ENCODE measurements at places on chromosomes 2 and 18.

DNA sequence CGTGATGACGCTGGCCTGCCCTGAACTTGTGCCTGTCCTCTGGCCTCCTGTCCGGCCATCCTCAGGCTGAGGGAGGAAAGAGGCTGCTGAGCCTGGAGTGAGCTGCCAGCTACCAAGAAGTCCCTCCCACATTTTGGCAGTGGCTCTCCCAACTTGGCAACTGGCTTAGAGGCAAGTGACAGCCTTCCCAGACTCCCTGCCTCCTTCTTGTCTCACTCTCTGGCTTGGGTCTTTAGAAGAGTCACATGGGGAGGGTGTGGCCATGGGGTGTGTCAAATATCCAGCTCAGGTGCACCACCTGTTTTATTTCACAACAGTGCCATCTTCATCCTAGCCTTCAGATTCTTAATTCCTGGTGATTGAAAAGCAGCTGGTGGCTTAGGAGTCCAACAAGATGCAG lies 222.9 kb downstream of the PRKCE start:
- no peak for DNase-seq

- DNase-seq, result no peak
Observed at GRCh38 chr18:62690236-62690815, 25.0 kb upstream of the PHLPP1 start.

DNA sequence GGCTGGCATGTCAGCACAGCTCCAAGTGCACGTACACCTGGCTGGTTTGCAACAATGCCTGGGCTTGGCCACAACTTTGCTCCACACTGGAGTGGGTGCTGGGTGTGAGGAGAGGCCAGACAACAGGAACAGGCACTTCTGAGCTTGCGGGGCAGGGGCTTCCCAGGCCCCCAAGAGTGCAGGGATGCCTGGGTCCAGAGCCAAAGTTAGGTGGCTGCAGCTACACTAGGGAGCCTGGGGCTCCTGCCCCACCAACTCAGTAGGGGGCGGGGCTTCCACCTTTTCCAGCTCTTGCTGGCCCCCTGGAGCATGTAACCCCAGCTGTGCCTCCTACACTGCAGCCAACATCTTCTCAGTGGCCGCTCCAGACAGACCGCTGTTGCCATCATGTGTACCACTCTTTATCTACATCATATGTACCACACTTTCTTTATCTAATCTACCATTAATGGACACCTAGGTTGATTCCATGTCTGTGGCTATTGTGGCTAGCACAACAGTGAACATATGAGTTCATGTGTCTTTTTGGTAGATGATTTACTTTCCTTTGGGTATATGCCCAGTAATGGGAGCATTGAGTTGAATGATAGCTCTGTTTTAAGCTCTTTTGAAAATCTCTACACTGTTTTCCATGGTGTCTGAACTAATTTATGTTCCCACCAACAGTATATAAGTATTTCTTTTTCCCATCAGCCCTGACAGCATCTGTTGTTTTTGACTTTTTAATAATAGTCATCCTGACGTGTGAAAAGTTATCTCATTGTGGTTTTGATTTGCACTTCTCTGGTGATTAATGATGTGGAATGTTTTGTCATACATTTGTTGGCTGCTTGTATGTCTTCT lies 87.9 kb downstream of the ZNF804A start:
- DNase-seq, result no peak

DNA sequence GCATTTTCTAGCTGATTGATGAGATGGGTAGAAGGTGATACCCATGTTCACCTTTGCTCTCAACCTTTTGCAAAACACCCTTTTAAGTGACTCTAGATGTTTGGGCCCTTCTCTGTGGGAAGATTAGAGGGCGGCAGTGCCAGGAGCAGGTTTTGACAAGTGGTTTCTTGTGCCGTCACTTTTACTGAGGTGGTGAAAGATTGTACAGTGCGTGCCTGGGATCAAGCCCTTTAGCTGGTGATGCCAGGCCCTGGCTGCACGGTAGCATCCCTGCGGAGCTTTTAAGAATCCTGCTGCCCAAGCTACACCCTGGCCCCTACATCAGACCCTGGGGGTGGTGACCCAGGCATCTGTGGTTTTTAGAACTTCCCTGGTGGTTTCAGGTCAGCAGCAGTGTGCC lies 29.1 kb downstream of the MTCL1 start:
- DNase-seq, result no peak

- DNase-seq, result peak; percentile 54
Observed at GRCh38 chr2:232292395-232293154, 86.0 kb upstream of the ALPP start.

- no peak for DNase-seq
Observed at GRCh38 chr2:228369400-228370031, 188.0 kb upstream of the SPHKAP start.

- no peak for DNase-seq
Observed at GRCh38 chr2:120797421-120798221, 62.0 kb downstream of the GLI2 start.

- DNase-seq, result no peak
Observed at GRCh38 chr2:191899410-191899809, 52.5 kb upstream of the CAVIN2 start.

DNA sequence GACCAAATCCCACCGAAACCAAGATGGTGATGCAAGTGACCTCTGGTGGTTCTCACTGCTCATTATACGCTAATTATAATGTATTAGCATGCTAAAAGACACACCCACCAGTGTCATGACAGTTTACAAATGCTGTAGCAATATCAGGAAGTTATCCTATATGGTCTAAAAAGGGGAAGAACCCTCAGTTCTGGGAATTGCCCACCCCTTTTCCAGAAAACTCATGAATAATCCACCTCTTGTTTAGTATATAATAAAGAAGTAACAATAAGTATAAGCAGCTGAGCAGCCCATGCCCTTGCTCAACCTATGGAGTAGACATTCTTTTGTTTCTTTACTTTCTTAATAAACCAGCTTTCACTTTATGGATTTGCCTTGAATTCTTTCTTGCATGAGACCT lies 31.0 kb upstream of the FMNL2 start:
- no peak for DNase-seq

GRCh38 chr18:49094136-49094535 lies 143.4 kb upstream of the SMAD7 start:
- no peak for DNase-seq

- no peak for DNase-seq
Observed at GRCh38 chr18:64210401-64210949, 61.6 kb upstream of the LINC00305 start.

- no peak for DNase-seq
Observed at GRCh38 chr2:67600222-67600871, 203.2 kb downstream of the ETAA1 start.

GRCh38 chr2:145068509-145068908 lies 548.6 kb upstream of the ZEB2 start:
- peak; percentile 12 for DNase-seq

DNA sequence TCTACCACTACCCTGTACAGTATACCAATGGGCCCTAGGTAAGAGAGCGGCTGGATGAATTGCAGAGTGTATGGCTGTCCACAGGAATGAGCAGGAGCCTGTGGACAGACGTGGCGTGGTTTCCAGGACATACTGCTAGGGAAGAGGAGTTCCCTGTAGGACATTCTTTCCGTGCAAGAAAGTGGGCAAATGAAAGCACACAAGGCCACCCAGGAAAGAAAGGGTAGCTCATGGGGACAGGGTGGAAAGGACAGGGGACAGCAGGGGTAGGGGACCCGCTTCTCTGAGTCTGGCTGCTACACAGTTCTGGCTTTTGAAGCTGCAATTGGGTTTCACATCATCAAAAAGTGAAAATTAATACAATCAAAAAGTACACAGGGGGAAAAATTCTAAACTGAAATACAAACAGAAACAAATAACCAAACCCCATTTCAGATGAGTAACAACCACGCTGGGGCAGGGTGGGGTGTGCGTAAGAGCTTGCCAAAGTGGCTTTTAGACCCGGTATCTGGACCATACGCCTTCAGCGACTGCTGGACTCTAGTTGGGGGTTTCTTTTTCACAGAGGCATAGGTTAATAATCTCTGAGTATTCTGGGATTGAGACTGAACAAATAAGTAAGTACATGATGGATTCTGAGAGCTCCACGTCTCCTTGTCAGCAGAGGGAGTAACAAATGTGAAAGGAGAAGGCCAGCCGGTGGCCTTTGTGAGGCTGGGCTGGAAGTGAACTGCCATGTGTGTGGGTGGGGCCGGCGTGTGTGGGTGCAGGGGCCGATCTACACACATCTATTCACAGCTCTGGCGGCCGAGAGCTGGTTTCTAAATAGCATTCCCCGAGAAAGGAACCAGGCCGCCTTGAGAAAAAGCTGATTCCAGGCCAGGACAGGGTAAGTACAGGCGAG lies 84.0 kb downstream of the HDAC4 start:
- DNase-seq, result no peak

DNA sequence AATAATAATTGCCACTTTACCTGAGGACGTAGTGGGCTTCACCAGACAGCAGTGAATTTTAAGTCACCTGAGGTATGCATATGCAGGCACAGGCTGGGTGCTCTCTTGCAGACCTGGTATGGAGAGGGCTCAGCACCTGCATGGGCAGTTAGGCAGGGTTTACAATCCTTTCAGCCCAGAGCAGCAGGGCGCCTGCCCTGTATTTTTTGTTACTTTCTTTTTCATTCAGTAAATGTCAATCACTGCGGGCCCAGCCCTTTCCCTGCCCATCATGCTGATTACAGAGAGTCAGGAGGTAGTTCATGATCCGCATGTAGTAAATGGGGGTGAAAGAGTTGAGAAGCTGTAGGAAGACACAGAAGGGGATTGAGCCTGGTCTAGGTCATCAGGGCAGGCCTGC lies 147.0 kb upstream of the ALPP start:
- DNase-seq, result no peak

DNA sequence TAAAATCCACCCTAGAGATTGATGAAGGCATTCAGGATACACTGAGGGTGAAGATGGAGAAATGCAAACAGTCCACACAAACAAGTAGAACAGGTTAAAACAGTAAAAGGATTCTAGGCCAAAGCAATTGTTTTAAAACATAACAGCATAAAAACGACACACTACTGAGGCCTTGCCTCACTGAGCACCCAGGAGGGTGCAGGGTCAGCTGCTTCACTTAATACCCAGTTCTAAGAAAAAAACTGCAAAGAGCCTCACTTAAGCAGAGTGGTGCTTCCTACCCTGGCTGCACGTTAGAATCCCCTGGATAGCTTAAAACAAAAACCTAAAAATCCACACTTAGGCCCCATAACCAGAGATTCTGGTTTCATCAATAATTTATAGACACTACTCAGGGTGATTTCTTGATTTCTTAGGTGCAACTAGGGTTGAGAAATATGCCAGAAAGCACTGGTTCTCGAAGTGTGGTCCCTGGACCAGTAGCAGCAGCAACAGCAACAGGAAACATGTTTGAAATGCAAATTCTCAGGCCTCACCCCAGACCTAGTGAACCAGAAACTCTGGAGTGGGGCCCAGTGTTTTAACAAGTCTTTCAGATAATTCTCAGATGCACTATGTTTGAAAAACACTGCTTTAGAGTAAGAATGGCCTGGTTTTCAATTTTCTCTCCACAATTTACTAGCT lies 279.1 kb downstream of the ZEB2 start:
- DNase-seq, result no peak

DNA sequence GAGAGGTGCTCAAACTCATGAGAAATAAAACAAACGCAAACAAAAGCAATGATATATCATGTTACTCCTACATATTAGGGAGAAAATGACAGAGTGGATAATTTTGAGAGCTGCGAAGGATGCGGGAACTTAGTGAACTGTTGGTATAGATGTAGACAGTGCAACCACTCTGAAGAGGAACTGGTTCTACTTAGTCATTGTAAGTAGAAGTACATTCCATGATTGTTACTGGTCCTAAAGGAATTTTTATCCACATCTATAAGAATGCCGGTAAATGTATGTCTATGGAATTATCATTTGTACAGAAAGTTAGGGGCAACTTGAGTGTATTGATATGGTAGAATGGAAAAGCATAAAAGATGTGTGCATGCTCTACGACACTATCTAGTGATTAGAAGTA lies 1238.4 kb downstream of the LRP1B start:
- DNase-seq, result no peak

DNA sequence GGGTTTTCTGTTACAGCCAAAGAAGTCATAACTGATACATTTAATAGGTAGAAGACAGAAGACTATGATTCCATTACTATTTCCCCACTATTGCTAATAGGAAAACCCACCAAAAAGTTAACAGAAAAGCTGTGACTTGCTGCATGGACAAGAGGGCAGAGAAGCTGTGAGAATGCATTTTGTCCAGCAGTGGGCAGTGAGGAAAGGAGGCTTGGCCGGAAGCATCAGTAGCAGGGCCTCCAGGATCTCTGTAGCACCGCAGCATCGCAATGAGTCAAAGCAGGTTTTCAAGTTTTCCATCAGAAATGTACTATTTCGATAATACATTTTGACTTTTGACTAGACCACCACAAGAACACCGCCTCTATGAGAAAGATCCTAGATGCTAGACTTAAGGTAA lies 24.9 kb downstream of the MYO5B start:
- no peak for DNase-seq

DNA sequence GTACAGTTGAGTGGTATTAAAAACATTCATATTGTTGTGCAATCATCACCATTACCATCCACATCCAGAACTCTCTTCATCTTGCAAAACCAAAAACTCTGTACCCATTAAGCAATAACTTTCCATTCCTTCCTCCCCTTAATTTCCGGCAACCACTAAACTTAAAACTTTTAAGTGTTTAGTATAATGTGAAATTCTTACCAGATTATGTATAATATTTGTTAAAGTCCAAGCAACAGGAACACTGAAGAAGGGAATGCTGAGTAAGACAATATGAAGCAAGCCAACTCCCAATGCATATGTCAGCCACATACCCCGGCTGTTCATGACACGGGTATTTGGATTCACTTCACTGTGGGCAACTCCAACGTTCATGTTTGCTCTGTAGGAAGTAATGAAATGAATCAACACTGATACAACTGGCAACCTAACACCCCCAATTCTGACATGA lies 1.9 kb downstream of the ORMDL1 start:
- peak; percentile 87 for DNase-seq

DNA sequence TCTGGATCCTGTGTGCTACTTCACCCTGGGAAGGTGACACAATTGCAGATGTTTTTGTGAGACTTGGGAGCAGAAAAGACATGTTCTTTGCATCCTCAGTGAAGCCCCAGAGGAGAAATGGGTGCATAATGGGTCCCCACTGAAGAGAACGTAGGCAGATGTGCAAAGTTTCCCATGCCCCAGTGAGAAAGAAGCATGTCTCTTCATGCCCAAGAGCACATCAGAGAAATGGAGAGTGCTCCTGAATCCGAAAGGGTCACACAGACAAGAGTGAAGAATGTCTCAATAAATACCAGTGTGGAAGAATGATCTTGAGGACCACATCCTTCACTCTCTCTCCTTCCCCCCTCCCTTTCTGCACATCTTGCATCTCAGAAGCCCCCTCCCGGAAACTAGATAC lies 167.7 kb downstream of the TMEM247 start:
- no peak for DNase-seq

DNA sequence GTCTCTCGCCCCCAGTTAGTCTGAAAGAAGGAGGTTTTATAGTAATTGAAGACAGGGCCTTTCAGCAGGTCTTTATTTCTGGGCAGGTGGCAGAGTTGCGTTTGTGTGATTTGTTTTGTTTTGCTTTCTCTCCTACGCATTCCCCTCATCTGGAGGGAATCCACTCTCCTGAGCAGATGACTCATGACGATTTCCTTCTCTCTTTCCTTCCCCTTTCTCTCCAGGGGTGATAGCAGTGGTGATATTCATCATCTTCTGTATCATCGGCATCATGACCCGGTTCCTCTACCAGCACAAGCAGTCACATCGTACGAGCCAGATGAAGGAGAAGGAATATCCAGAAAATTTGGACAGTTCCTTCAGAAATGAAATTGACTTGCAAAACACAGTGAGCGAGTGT lies 888.8 kb downstream of the CNTNAP5 start:
- no peak for DNase-seq
